Adipocyte (in vitro differentiated cells): ENCODE measurements at places on chromosomes 11 and 22.

DNA sequence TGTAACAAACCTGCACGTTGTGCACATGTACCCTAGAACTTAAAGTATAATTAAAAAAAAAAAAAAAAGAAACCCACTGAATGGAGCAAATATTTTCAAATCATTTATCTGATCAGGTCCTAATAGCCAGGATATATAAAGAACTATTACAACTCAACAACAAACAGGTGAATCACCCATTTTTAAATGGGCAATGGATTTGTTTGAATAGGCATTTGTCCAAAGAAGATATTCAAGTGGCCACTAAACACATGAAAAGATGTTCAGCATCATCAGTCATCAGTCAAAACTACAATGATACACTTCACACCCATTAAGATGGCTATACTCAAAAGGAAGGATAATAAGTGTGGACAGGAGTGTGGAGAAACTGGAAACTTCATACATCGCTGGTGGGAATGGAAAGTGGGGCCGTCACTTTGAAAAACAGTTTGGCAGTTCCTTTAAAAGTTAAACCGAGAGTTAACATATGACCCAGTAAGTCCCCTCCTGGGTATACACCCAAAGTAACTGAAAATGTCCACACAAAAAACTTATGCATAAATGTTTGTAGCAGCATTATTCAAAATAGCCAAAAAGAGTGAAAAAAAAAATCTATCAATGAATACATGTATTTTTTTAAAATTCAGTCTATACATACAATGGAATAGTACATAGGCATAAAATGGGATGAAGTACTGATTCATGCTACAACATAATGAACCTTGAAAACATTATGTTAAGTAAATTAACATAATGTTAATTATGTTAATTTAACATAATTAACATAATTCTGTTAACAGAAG lies 53.1 kb downstream of the ARRB1 start:
- no peak for DNase-seq

- no peak for DNase-seq
Measured at GRCh38 chr11:76997512-76997911, 36.7 kb upstream of the B3GNT6 start.

GRCh38 chr11:46504817-46505613 lies 88.8 kb downstream of the AMBRA1 start:
- peak; percentile 15 for DNase-seq

- no peak for DNase-seq
Measured at GRCh38 chr11:75263944-75264349, 23.4 kb downstream of the TPBGL start.

GRCh38 chr11:69594481-69594880 lies 46.5 kb upstream of the CCND1 start:
- no peak for DNase-seq

DNA sequence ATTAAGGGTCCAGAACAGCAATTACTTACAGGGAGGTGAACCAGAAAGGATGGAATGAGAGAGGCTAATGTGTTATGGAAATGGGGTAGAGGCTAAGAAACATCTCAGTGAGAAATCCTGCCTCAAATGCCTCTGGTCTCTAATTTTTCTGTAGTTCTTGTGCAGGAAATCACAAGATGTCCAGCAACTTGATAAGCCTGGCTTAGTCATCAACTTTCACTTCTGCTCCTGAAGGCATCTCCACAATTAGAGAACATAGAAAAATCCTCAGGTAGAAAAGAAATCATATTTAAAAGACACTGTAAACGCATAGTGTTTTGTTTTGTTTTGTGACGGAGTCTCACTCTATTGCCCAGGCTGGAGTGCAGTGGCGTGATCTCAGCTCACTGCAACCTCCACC lies 18.7 kb downstream of the MRGPRX4 start:
- DNase-seq = no peak

DNA sequence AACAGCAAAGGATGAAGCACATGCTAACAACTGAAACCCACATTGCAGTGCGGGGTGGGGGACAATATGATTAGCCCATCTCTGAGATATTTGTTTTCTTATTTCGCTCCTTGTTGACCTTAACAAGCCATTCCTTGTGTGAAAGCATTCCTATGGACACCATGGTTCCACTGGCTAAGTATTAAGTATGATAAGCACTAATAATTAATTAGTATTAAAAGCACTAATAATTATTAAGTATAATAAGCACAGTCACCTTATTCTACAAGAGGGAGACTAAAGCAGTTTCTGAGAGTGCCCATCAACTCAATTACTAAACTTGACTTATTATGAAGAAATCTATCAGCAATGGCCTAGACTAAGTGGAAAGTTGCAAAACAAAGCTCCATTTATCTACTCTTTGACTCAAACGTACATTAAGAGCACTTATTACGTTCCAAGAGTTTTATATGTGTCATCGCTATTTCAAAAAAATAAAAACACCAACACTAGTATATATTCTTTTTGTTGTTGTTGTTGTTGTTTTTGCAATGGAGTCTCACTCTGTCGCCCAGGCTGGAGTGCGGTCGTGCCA lies 65.3 kb downstream of the RBFOX2 start:
- DNase-seq = no peak

DNA sequence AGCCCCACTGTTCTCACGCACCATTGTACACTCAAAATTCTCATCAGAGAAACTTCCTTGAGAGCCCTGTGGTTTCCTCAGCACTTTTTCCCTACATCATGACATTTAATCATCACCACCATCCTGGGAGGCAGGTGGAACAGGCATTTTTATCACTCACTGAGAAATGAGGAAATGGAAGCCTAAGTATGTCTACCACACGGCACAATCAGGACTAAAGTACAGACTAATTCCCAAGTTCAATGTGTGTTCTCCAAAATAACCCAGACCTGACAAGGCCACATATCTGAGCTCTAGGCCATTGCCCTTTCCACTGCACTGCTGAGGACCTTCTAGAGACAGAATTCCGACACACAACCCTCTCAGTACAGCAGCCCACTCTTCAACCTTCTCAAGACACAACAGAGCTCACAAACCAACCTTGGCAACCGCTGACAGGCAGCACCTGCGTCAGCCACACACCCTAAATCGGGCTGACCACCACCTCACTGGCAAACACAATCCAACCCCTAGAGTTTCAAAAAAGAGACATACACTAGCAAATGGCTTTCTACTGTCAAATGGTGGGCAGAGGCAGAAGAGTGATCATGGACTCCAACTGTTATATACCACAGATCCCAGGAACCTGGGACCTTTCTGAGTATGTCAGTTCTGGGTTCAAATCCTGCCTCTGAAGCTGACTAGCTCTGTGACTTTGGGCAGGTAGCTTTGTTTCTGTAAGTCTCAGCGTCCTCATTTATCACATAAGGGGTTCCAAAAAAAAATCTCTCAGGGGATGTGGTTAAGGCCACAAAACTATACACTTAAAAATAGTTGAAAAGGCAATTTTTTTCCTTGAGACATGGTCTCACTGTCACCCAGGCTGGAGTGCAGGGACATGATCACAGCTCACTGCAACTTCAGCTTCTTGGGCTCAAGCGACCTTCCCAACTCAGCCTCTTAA lies 16.3 kb downstream of the SMCO4 start:
- DNase-seq = no peak

GRCh38 chr11:12232160-12232559 lies 121.8 kb downstream of the MICAL2 start:
- no peak for DNase-seq

GRCh38 chr11:119729951-119730613 lies 1.1 kb upstream of the NECTIN1 start:
- DNase-seq = peak; percentile 67

GRCh38 chr11:94524341-94524740 lies 12.1 kb downstream of the C11orf97 start:
- DNase-seq = no peak

DNA sequence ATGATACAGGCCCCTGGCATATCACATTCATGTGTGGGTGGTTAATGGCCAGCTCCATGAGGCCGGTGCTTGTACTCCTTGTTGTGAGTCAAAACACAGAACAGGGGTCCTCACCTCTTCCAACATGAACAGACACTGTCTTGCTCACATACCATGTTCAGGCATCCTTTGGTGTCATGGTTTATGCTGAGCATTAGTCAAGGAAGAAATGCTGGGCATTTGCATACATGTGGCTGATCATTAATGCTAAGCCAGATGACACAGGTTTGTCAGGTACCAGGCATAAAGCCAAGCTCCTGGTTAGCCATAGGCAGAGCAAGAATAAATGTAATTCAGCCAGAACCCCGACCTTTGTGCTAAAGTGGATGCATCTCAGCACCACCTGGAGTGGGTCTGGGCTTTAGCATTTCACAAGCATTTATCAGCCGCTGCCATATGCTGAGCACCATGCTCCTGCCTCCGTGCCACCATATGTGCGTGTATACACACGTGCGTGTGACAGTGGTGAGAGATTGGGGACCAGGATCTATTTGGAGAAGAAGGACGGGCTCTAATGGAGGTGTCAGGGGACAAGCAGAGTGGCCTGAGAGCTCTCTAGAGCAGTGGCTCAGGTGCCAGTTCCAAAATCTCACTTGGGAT lies 55.0 kb downstream of the MICAL2 start:
- no peak for DNase-seq

- no peak for DNase-seq
Measured at GRCh38 chr11:117702946-117703598, 93.9 kb downstream of the DSCAML1 start.

DNA sequence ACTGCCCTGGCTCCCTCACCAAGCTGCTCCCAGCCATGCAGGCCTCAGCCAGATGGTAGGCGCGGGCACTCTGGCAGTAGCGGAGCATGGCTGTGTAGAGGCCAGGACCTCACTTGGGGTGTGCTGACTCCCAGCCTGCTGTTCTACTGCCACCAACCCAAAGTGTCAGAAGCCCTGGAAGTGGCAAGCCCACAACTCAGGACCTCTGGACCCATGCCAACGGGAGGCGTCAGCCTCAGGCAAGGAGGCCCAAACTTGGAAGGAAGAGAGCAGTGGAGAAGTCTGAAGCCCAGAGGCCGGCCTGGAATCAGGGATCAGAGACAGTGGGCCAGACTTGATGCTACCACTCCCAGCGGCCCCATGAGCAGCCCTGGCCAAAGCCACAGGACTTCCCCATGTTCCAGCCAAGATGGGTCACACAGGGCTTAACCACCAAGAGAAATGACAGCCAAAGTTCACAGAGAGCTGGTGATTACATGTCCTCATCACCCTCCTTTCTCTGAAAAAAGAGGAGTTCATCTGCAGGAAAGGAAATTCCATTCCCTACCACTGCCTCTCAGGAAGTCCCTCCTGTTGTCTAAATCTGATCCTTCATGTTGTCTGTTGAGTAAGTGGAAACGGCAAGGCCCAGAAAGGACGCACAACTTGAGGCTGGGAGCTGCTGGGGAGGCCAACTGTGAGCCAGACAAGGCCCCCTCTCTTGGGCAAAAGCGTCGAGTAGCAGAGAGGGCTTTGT lies 4.4 kb downstream of the ARRB1 start:
- DNase-seq = no peak

- DNase-seq = no peak
Measured at GRCh38 chr22:41776381-41776780, 24.1 kb upstream of the CCDC134 start.

GRCh38 chr22:19703869-19704268 lies 10.4 kb upstream of the SEPTIN5 start:
- no peak for DNase-seq

GRCh38 chr11:118016104-118016503 lies 29.9 kb downstream of the IL10RA start:
- DNase-seq = no peak
